GM13976 (cell line): ENCODE measurements at places on chromosomes 7 and 10.

GRCh38 chr7:684416-684815 lies 42.1 kb upstream of the DNAAF5 start:
- DNase-seq = no peak

- no peak for DNase-seq
Measured at GRCh38 chr7:22393913-22394729, 37.2 kb upstream of the RAPGEF5 start.

DNA sequence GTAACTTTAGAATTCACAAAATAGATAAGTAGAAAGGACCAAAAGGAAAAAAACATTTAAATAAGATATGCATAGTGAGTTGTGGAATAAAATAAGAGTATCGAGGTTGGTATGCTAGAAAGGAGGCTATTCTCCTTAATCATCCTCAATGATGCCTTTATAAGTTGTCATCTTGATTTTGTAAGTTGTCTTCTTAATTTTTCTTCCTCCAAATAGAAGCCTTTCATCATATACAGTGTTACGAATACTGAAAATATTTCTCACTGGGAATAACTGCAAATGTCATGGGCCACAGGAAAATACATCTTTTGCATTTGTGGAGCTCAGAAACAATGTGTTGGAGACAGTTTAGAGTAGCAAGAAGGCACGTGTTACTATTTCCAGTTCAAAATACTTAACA lies 31.5 kb upstream of the PRTFDC1 start:
- no peak for DNase-seq

- DNase-seq = no peak
Measured at GRCh38 chr7:33639552-33640197, 265.7 kb upstream of the BMPER start.

DNA sequence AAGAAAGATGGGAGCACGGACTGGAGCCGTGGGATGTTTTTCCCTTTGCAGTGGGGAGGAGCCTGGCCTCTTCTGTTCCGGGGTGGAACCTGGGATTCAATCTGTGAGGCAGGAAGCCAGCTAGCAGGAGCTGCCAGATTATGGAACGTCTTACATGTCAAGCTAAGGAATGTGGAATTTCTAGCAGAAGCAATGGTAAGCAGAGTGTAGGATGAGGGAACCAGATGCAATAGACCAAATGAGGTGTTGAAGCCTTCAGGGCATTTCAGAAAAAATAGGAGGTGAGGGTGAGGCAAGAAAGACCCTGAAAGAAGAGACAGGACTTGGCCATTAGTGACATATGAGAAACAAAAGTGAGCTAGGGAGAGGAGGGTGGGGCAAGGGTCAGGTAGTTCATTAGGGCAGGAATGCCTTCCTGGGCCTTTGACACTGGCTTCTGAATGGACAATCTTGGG lies 105.5 kb downstream of the CHN2 start:
- DNase-seq = no peak

DNA sequence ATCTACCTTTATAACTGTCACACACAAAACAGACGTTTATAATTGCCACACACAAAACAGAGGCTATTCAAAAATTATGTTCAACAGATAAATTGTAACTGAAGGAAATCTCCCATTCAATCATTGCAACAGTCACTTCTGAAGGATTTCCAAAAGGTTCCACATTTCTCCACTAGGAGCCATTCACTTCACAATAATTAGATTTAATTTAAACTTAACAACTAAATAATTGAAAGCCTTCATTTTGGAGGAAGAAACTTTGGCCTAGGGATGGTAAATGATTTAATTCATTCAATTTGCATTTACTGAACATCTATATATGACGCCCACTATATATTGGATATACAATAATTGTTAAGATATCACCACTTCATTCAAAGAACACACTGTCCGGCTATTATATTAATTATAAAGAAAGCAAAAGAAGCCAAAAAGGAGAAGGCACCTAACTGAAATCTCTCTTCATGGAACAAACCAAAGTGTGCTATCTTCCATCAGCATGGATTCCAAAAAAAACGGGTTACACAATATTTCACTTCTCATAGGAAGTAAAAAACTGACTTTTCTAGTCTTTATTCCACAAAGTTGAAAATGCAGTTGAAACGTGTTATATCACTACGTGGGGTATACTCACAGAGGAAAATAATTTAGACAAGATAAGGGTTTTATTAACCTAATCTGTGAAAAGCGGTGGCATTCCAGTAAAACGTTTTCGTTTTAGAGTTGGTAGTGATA lies 1.7 kb downstream of the ATAD1 start:
- no peak for DNase-seq

DNA sequence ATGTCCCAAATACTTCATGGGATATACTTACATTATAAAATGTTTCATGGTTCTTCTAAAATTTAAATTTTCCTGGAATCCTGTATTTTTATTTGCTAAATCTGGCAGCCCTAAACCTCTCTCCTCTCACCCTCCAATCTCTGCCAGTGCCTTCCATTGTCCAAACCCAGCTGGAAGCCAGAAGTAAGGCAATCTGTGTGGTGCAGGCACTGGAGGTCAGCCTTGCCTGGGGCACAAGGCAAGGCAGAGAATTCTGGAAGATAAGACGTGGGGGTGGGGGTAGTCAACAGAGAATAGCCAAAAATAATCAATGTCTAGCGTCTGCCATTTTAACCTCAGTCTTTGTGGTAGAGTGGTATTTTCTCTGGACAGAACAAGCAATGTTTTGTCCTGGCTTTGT lies 381.7 kb downstream of the GPAM start:
- no peak for DNase-seq

DNA sequence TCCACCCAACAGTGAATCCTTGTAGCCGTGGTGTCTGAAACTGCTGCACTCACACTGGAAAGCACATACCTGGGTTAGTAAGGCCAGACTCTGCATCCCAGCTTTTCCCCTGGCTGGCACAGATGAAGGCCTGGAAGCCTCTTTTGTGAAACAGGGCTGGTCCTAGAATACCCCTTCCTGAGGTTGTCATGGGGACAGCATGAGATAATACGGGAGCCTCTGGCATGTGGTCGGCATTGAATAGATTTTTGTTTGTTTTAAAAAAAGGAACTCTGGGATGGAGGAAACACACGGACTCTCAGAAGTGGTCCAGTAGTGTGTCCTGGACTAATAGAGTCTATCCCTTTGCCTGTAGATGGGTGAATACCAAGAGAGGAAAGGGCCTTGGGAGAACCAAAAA lies 129.7 kb downstream of the TMEM178B start:
- no peak for DNase-seq

DNA sequence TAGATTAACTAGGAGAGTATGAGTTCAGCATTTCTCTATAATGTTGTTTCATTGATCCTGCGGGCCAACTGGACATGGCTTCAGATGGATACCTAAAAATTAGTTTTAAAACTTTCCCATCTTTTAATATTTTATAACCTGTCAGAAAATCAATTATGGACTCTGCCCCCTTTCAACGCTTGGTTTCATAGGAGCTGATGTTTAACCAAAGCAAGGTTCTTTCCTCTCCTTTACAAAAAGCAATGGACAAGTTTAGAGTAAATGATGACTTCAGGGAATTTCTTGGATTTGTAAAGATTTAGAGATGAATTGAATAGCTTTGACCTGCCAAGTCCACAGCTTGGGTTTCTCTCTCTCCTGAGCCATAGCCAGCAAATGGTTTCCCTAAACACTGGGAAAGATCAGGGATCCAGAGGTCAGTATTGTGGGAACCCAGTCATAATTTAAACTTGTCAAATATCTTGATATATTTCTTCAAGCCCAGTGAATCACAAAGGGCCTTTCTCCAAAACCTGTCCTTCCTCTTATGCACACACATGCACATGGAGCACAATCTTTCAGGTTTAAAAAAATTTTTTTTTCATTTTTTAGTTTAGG lies 177.1 kb downstream of the EVX1 start:
- DNase-seq = no peak

DNA sequence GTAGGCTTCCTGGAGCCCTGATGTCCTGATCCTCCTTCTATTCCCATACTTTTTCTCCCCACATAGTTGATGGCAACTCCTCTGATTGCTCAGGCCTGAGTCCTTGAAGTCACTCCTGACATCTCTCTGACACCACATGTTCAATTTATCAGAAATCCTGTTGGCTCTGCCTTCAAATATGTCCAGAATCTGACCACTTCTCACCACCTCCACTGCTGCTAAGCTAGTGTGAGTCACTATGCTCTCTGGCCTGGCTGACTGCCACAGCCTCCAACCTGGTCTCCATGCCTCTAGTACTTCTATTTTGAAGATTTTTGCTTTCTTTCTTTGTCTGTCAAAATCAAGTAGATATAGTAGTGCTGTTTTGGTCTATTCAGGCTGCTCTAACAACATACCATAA lies 53.0 kb downstream of the TMEM229A start:
- DNase-seq = no peak

GRCh38 chr10:21092683-21093524 lies 195.8 kb upstream of the NEBL start:
- no peak for DNase-seq

DNA sequence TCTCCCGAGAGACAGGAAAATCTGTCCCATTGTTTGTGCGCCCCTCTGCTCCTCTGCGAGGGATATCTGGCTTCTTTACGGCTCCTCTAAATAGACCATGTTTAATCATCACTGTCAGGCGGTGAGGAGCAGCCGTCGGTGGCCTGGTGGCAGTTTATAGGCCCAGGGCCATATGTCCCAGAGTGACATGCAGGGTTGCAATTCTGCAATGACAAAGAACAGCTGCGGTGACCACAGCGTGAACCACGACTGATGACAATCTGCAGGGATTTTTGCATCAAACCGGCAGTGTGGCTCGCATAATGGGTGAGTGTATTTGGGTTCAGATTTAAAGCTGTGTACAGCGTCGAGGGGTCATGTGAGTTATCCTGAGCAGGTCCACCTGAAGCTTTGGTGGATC lies 41.5 kb downstream of the GATA3 start:
- no peak for DNase-seq

DNA sequence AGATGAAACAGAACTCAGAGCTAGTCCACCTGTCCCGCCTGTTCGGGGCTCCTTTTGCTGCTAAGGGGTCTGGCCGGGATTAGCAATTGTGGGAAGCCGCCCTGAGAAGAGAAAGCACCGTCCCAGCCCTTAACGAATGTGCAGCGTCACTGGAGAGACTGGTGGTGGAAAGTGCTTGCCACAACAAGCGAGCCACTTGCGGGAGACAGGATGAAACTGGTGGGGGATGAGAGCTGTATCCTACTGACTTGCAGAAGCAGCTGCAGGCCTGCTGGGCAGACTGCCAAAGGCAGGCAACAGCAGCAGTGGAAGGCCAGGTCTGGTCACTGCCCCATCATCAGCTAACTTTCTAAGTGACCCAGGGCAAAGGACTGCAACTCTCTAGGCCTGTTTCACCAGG lies 95.4 kb downstream of the FAM53B start:
- DNase-seq = no peak

DNA sequence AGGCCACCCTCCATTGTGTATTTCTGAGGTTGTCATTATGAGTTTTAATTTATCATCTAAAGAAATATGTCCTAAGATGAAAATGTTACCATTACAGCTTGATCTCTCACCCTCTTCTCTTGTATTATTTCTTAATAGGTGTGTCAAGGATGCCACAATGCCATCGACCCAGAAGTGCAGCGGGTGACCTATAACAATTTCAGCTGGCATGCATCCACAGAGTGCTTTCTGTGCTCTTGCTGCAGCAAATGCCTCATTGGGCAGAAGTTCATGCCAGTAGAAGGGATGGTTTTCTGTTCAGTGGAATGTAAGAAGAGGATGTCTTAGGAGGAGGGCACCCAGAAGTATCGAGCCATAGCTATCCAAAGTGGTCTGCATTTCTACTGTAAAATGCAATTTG lies 46.8 kb downstream of the TES start:
- no peak for DNase-seq

DNA sequence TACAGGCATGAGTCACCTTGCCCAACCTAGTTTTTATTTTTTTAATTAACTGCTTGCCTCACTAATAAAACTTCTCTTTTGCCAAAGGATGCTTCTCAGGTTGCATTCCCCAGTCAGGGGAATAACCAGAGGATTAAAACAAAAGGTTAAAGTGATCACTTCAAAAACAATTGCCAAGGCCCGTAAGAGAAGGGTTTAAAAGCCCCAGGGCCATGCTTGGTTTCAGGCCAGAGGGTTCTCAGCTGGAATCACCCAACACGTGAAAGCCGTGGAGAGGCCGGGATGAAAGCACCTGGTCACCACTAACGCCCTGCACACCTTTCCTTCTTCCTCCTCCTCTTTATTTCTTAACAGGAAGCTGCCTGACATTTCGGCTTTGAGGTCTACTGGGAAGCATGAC lies 587.5 kb downstream of the PTPRN2 start:
- no peak for DNase-seq

GRCh38 chr10:46019177-46019528 lies 11.3 kb downstream of the NCOA4 start:
- DNase-seq = no peak

DNA sequence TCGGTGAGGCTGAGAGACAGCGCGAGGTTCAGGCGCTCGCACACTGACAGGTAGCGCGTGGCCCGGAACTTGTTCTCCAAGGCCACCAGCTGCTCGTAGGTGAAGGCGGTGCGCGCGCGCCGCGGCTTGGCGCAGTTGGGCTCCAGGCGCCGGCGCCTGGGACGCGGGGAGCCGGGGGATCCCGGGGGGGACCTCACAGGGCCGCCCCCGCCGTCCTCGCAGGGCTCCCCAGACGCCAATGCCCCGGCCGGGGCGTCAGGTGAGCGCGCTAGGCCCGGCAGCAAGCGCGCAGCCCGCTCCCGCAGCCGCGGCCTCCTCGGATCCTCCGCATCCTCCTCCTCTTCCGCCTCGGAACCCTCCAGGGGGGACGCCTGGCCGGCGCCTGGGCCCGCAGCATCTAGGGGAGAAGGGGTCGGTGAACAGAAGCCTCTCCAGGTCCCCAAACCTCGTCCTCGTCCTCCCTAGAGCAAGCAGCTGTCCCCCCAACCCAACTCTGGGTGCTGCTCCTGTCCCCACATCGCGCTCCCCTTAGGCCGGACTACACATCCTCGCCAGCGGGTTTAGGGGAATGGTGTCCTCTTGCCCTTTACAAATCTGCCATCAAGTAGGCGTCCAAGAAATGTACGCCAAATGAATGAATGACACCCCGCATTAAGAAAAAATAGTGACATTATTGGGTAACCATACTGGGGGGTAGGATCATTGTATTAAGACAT lies 1.9 kb downstream of the NKX1-2 start:
- no peak for DNase-seq
